ENCODE measurements at places on chromosomes 3 and 15.

DNA sequence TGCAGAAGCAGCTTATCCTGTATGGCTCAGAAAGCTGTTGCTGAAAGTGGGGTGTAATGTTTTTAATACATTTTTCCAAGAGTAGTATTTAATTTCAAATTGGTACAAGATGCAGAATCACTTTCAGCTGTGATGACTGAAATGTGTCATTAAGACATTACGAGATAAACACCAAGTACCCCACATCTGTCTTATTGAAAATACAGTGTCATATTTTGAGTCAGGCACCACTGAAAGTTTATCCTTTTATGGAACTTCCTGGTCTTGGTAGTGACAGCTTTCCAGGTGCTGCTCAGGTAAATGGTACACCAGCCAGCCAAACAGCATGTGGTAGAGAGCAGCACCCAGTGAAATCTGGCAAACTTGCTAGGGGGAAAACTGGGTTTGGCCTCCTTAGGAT, 16.9 kb downstream of the ASTE1 start:
- DNase-seq = no peak

GRCh38 chr3:33032938-33033337, 64.0 kb downstream of the GLB1 start:
- DNase-seq = no peak

DNA sequence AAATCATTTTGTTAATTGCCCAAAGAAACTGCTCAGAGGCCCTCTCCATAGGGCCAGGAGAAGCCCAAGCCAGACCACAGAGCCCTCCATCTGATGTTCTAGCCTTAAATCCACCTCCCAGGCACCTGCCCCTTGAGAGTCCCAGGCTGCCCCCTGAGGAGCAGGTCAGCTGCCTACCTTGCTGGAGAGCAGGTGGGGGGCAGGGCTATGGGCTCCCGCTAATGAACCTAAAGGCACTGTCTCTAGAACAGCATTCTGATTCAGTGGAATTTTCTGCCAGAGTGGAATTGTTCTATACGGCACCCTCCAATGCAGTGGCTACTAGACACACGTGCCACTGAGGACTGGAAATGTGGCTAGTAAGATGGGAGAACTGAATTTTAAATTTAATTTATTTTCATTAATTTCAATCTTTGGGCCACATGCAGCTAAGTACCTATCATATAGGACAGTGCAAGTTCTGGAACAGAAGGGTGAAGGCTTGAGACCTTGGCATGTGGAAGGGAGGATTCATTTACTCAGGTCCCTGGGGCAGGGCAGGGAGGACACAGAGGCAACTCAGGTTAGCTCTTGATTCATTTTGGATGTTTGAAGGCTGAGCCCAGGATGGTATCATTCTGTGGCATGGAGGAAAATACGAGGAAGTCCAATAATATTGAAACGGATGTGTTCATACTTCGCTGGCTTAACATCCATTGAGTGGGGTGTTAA, 11.4 kb downstream of the AMOTL2 start:
- DNase-seq = no peak

DNA sequence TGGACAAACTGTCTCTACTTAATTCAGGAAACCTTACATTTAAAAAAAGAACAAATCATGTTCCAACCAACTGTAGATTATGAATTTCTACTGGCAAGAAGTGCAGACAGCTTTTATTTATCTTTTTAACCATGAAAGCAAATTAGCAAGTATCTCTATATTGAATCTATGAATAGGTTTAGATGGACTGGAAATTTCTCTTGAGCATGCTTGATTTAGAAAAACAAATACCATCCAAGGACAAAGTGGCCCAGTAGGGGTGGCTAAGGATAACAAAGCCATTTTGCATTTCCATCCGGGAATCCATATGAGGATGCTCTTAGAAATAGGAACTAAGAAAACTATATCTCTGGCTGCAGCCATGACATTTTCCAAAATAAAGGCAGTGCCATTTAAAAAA, 150.6 kb downstream of the KCNMB2 start:
- no peak for DNase-seq

DNA sequence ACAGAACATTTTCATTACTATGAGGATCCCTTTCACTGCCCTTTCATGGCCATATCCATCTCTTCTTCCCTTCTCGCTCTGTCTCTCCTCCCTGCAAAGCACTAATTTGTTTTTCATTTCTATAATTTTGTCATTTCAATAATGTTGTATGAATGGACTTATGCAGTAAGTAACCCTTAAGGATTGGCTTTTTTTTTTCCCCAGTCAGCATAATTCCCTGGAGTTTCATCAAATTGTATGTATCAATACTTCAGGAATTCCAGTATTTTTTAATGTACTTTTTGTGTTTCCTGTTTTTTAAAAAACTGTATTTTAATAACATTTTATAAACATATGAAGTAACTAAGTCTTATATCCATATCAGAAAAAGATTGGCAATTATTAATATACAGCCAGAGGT, 1016.0 kb upstream of the SEMA6D start:
- DNase-seq = no peak

- peak; percentile 14 for DNase-seq
These were observed 35.7 kb downstream of the MGA start for GRCh38 chr15:41695750-41696436.

DNA sequence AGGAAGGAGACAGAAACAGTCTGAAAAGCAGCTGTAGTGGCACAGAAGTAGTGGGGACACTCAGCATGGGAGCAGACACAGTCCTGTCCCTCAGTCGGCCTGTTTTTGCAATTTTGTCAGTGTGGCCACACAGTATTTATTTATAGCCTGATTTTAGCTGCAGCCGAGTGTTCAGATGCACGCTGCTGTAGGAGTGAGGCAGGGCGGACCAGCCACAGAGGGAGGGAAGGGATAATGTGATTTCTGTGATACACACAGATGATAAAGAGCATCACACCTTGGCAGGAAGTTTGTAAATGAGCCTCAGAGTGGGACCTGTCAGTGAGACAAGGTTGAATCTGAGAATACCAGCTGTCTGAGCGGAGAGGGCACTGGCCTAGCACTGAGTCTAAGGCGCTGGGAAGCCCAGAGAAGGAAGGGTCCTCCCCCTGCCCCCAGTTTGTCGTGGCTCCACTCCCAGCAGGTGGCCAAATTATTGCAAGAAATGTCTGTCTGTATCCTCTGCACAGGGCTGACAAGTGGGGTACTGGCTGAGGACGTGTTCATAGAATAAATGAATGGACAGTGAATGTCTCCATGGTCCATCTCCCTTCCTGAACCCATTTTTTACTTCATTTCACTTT, 3.8 kb downstream of the PSTPIP1 start:
- DNase-seq = no peak

GRCh38 chr15:77646104-77646694, 13.5 kb upstream of the LINGO1 start:
- DNase-seq = no peak

DNA sequence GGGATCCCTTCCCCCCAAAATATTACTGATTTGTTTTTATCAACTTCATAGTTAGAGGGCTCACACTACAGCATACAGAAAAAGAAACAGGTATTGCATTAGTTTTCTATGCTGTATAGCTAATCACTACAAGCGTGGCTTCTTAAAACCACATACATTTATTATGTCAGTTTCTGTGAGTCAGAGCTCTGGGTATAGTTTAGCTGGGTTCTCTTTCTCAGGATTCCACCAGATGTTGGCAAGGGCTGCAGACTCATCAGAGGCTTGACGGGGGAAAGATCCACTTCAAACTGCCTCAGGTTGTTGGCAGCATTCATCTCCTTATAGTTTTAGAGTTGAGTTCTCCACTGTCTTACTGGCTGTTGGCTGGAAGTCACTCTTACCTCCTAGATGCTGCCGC, 328.0 kb downstream of the NLGN1 start:
- DNase-seq = no peak

All from activated T-cell treated with anti-CD3 and anti-CD28 coated beads for 24 hours (primary cell).